ENCODE measurements at places on chromosomes 5 and 9.

GRCh38 chr5:153880106-153880505, 158.6 kb downstream of the FAM114A2 start:
- DNase-seq: no peak

- peak; percentile 99 for DNase-seq
Measured at GRCh38 chr5:132466433-132467286, 23.9 kb downstream of the IRF1 start.

DNA sequence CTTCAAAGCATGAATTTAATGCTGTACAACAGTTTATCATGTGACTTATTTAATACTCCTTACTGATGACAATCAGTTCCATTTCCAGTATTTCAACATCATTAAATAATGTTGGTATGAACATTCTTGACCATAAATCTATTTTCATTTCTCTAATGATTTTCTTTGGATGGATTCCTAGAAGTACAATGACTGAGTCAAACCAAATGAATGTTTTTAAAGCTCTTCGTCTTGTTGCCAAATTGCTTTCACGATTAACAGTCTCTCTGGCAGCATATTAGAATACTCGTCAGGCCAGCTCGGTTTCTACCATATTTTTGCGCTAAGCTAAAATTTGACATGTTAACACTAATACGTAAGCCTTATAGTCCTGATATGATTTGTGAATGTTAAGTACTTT, 197.0 kb downstream of the TRPM3 start:
- no peak for DNase-seq

DNA sequence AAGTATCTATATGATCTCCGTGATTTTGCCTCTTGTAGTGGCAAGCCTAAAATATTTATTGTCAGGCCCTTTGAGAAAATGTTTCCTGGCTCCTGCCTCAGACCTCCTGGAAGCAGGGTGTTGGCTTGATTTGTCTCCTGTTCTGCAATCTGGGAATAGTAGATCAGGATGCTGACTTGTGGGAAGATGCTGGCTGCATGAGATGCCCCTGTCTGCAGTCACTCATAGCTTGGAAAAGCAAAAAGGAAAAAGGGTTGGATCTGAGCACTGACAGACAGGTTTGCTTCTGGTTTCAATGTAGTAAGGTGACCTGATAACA, 16.7 kb downstream of the TJP2 start:
- no peak for DNase-seq

- no peak for DNase-seq
Measured at GRCh38 chr9:13414349-13414748, 134.9 kb upstream of the MPDZ start.

DNA sequence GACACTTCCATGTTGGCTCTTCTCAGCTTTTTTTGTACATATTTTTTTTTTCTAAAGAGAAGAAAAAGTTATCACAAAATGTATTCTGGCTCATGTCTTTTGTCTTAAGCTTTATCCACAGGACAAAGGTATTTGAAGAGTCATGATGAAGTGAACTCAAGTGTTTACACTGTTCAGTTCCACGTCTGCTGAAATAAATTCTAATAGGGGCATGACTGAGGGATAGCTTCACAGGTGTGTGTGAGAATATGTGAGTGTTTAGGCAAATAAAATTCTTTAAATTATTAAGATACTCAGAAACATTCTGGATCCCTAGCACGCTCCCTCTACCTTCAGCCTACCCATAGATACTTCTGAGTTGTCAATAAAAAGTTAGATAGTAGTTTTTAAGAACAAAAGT, 59.8 kb downstream of the BAAT start:
- no peak for DNase-seq

- DNase-seq: no peak
Measured at GRCh38 chr5:121373371-121373770, 478.3 kb upstream of the FTMT start.

GRCh38 chr9:102779356-102779755, 215.8 kb upstream of the CYLC2 start:
- DNase-seq: peak; percentile 38

DNA sequence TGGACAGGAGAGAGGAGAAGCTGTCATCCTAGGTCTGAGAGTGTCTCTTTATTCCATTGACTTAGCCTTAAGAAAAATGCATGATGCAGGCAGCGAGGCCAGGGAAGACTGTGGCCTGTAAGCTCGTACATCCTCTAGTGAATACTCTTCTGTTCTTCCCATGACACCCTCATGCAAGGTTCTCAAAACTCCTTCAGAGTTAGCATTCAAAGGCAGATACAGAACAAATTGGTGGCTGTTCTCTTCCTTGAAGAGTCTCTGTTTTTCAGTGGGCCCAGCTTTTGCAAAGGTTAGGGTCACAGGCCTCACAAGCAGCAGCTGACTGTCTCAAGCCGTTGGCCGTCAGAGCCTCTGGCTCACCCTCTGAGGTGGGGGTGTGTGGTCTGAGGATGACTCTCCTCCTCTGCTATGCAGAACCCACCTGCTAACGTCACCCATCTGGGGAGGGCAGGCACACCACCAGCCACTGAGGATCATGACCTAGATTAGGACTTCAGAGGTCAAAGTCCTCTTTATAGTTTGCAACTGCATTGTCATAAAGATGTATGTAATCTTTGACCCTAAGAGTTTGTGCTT, 15.1 kb downstream of the ADCY2 start:
- no peak for DNase-seq

- DNase-seq: no peak
Measured at GRCh38 chr5:76657091-76657490, 33.9 kb upstream of the F2RL2 start.

- no peak for DNase-seq
Measured at GRCh38 chr5:39040875-39041274, 33.3 kb downstream of the RICTOR start.

DNA sequence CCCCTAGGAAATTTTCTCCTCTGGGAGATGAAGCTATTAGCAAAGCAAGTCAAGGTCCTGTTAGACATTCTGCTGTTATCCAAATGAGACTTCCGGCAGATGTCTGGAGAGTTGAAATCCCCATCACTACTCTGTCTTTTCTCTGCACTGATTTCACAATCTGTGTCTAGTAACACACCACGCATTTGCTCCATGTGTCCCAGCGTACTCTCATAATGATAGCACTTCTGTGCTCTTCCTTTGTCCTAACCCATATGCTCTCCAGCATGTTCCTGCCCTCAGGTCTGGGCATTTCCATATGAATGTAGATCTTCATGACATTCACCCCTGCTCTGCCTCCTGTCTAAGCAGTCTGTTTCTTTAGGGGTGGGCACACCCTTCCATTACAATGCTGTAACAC, 1949.0 kb upstream of the WWC1 start:
- DNase-seq: no peak

GRCh38 chr5:73322437-73323076, 126.0 kb downstream of the FOXD1 start:
- no peak for DNase-seq

DNA sequence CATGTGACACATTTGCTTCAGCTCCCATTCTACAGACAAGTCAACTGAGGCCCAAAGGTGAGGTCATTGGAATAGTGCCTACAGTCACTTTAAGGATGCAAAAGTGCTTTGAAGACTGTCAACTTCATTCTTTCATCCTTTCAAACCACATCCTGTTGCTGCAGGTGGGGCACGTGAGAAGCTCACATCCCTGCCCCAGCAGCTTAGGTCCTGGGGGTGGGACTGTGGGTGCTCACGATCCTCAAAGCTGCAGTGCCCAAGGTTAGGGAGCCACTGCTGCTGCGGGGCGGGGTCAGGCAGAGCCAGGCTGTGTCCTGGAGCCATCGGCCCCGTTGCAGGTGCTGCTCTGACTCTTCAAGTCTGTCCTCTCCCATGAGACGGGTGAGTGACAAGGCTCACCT, 57.9 kb upstream of the IER5L start:
- DNase-seq: no peak

DNA sequence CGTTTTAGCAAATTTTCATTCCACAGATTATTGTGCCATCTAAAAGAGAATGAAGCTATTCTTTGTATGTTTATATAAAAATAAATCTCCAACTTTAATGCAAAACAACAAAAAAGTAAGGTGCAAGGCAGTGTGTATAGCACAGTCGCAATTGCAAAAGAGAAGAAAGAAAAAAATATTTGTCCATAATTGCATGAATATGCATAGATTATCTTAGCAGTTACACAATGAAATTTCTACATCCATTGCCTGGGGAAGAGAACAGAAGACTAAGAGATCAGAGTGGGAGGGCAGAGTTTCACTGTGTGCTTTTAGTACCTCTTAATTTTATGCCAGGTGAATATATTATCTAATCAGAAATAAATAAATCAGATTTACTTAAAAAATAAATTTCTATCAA, 86.4 kb upstream of the LHFPL2 start:
- no peak for DNase-seq

- no peak for DNase-seq
Measured at GRCh38 chr9:76624391-76625048, 139.7 kb upstream of the PCA3 start.

- DNase-seq: no peak
Measured at GRCh38 chr5:94702729-94703128, 84.3 kb downstream of the SLF1 start.

DNA sequence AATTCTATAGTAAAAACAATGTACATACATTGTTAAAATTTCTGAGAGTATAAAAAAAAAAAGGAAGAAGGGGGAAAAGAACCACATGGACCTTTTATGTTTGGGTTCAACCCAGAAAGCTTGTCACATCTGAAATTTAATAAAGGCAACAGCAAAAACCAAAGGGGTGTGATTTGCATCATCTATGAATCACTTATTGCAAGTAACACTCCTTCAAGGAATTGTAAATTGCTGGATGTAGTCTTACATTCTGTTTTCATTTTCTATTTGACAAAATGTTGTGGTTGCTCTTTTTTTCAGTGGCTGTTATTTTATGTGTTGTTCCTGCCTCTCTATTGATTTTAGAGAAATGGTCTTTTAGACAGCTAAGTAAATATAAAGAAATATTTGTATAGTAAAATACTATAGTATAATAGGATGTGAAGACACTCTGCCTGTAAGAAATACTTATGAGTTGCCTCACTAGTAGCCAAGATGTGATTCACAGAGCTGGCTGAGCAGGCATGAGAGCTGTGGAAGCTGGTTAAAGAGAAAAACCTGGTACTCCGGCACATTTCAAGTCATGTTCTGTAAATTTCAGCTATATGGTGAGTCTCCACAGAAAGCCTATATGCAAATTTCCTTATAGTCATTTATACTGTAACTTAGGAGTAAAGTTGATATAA, 131.1 kb upstream of the CNTLN start:
- peak; percentile 12 for DNase-seq

GRCh38 chr5:141960449-141961323, 2.7 kb upstream of the PCDH12 start:
- peak; percentile 93 for DNase-seq

DNA sequence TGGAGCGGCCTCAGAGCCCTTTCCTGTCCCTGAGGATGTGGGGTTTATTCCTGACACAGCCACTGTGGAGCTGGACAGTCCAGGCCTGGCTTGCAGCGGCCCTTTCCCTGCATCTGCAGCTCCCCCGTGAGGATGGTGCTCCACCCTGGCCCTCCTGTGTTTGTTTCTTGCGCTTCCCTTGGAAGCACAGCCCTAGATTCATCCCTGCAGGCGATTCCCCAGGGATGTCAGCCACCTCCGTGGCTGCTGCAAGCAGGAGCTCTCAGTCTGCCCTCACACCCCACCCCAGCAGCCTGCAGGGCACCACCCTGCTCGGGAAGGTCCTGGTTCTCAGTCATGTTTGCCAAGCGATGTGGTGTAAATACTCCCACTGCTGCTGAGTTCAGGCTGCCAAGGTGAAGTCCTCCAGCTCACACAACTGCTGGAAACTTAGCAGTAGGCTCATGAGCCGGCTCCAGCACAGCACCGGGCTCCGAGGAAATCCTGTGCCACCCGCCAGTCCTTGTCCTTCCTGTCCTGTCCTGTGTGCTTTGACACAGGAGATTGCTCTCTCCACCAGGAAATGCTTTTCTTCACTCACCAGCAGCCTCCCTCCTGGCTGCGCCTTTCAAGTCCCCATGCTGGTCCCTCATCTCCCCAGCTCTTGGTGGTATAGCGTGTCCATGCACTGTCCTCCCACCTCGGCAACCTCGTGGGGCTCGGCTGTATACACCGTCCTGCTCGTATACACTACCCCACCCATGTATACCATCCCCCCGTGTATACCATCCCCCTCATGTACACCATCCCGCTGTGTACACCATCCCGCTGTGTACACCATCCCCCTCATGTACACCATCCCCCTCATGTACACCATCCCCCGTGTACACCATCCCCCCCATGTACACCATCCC, 16.2 kb downstream of the ROPN1L start:
- DNase-seq: no peak

- DNase-seq: no peak
Measured at GRCh38 chr5:78056901-78057514, 237.5 kb downstream of the AP3B1 start.

DNA sequence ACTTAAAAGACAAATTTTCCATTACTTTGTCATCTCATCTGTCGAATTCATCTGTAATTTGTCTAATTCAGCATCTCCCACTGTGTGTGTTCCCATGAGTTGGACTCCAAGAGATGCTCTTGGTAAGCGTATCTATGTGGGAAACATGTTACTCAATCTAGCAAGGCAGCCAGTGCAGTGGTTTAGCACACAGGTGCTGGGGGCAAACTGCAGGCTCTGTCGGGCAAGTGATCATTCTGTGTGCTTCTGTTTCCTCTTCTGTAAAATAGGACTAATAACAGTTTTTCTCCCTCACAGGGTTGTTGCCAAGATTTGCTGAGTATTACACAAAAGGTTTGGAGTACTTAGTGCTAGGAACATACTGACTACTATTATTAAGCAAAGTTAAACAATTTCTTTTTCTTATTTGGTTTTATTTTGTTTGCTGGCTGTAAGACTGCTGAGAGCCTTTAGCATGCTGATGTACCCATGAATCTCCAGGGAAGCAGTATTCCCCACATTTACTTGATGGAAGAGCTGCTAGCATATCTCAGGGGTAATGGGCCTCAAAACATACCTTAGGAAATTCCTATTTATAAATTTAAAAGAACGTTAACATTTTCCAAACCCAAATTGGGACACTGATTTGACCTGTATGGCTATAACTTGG, 709 bp upstream of the GAPT start:
- peak; percentile 64 for DNase-seq

GRCh38 chr9:108184941-108185340, 670.8 kb downstream of the ACTL7B start:
- peak; percentile 41 for DNase-seq

DNA sequence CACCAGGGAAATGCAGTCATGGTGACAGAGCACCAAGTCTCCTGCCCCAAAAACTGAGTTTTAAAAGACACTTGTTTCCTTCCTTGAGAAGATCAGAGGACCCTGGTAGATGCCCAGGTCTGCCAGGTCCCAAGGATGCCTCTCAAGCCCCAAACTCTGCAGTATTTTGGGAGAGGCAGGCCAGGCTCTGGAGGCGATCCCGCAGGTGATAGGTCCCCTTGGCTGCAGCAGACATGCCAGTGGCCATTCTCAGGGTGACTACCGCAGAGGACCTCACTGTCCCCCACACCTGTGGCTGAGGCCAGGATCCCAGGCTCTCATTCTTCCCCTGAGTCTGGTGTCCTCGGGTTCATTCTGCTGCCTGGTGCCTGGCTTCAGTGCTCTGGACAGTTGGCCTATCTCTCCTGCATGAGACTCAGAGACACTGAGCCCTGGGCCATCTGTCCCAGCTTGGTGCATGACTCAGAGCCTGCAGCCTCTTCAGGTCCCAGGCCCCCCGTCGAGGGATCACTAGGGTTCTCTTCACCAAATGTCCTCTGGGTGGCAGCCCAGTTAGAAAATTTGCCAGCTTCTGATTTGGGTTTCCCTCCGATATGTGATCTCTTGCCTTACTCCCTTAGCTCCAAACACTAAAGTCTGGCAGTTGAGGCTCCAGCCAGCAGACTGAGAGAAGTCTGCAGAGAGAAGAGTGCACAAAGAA, 59.7 kb upstream of the GARNL3 start:
- DNase-seq: peak; percentile 55

- no peak for DNase-seq
Measured at GRCh38 chr9:125404733-125405132, 143.1 kb downstream of the GAPVD1 start.
